Common myeloid progenitor, CD34-positive (primary cell): ENCODE measurements at places on chromosomes 13 and 19.

- no peak for DNase-seq
These were observed 4.4 kb upstream of the PLEKHF1 start for GRCh38 chr19:29660835-29661234.

DNA sequence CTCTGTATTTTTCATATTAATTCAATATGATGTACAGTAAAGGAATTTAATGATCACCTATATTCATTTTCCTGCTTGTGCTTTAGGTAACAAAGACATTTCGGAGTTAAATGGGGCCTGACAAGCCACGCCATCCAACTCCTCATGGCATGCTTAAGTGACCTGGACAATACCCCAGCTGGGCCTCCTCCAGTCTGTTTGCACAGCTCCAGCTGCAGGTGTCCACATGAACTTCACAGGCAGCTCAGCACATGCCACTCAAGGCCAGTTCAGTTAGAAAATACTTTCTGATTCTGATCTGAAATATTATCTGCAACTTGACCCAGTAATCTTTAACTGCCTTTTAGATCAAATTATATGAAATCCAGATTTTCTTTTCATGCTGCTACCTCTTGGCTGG, 89.6 kb upstream of the SLC15A1 start:
- no peak for DNase-seq

- DNase-seq = no peak
These were observed 69.8 kb upstream of the RGCC start for GRCh38 chr13:41387576-41387975.

GRCh38 chr13:77306458-77306857, 20.4 kb downstream of the MYCBP2 start:
- no peak for DNase-seq

DNA sequence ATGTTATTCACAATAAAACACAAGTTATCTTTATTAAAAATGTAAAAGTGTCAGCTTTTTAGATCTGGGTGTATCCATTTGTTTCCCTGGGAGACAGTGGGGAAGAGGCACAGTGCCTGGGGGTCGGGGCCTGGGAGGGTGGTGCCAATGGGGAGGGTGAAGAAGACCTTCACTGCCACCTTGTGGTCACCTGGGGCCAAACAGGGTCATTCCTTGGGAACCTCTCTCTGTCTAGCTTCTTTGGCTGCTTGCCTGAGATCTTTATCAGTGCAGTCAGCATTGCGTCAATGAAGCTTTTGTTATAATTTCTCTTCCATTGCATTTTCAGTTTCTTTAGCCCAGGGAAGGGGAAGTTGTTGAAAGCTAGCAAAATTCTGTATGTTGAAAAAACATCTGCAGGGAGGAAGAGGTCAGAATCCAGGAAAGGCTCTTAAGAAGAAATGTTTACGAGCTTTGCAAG, 39.1 kb downstream of the PCDH8 start:
- peak; percentile 95 for DNase-seq
